AG20443 (cell line): ENCODE measurements at places on chromosomes 4 and X.

DNA sequence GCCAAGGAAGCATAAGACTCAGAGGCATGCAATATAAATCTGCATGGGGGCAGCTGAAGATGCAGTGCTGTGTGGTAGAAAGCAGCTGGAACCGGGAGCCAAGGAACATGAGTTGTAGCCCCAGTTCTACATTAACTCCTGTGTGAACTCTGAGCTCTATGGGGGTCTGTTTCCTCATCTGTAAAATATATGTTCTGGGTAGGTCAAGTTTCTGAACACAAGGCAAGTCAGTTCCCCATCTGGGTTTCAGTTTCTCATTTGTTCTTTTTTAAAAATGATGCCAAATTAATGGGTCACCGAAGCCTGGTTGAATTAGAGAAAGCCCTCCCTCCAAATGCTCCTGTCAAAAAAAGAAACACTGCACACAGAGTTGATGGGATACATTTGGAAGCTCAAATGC, 24.0 kb downstream of the UNC5C start:
- no peak for DNase-seq

- no peak for DNase-seq
Measured at GRCh38 chr4:1323635-1324442, 23.2 kb upstream of the UVSSA start.

DNA sequence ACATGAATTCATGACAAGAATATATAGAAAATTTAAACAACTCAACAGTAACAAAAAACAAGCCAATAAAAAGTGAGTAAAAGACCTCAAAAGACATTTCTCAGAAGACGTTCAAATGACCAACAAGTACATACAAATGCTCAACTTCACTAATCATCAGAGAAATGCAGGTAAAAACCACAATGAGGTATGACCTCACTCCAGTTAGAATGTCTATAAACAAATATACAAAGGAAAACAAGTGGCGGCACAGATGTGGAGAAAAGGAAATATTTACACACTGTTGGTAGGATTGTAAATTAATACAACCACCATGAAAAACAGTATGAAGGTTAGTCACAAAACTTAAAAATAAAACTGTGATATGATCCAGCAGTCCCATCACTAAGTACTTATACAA, 1033.1 kb downstream of the RAPGEF2 start:
- no peak for DNase-seq

DNA sequence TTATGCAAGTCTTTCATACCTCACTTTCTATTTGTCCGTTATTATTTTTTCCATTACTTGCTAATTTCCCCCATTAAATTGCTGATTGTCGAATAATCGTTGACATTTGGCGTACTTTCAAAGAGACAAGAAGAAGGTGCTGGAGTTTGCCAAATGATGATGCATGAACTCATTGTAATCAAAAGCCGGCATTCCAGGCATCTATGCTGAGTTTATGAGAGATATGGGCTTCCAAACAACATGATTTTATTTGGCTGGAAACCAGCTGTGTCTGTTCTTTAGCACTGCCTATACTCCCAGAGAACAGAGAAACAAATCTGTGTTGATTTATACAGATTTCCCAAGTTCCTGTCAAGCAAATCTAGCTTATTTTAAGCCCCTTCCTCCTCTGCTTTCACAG, 80.8 kb upstream of the RPS6KA3 start:
- DNase-seq = peak; percentile 10

GRCh38 chrX:72042852-72043248, 88.9 kb downstream of the RTL5 start:
- no peak for DNase-seq

DNA sequence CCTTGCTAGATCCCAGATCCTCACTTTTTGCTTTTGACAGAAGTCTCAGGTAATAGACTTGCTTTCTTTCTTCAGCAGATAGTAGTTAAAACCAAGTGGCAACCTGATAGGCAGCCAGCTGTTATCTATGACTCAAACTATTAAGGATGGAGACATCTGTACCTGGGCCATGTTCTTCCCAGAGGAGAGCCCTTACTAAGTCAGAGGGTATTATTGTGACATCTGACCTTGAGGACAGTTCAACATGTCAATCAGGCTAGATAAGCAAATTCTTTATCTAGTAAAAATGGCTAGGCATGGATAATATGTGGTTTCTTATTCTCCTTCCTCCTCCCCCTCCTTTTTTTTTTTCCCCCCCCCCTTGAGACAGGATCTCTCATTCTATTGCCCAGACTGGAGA, 39.2 kb downstream of the TRIM2 start:
- no peak for DNase-seq

DNA sequence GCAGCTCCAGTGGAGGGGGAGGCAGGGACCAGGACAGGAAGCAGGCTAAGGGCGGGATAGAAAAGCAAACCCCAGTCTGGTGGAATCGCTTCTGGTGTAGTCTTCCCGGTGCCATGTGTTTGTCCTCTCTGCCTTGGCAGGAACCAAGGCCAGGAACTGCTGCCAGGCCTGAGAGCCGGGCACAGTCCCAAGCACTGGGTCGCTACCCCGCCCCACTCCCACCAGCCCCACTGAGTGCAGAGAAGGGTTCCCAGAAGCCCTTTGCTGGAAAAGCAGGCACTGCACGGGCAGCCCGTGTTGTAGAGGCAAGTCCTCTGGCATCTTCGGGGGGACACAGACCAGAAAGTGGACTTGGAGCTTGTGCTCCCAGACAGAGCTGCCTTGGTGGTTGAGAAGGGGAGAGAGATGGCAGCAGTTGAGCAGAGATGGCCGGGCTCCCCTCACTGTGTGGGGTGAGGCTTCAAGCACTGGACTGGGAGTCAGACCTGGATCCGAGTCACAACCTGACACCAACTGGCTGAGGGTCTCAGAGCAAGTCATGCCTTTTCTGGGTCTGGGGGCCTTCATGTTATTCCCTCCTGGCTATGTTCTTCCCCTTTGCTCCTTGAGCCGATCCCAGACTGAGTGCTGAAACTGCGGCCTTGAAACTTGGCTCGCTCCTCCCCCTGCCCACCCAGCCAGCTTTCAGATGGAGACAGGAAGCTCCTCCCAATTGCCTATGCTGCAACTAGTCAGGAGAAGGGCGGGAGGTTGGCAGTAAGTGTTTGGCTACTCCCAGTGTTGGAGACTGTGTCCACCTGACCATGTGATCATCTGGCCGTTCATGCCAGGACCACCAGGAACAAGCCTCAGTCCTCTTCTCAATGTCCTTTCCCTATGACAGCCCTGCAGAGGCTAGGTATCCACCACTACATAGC, 59.7 kb upstream of the MTM1 start:
- DNase-seq = peak; percentile 60

DNA sequence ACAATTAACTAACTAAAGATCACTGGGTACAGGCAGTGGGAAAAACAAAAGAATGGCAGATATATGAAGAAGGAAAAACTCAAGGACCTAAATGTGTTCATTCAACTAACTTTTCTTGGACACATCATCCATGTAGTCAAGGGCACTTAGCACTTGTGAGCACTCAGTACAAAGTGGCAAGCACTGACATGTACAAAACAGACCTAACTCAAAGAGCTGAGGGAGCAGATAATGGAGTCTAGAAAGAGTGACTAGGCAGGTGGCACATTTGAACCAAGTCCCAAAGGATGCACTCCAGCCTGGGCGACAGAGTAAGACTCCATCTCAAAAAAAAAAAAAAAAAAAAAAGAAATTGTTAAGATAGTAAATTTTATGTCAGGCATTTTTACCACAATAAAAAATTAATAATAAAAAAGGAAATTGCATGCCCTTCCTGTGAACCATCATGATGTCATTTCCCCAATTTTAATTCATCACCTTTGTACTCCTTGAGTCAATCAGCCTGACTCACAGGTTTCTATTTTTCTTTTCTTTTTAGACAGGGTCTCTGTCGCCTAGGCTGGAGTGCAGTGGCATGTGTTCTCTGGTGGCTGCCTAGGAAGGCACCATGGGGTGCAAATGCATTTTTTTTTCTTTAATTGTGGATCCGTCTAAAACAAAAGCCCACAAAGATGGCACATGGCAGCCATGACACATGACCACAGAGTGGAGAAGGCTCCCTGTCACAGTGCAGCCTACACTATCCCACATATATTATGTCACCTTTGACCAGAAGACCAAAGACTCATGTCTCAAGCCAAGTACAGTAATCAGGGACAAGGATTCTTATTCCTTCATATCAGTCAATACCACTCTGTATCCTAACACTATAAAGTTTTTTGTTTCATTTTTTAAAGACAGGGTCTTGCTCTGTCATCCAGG, 91.9 kb downstream of the CHST7 start:
- DNase-seq = no peak
